T-cell (primary cell): ENCODE measurements at places on chromosomes 16 and 17. TPM values are rescaled to one million over a fixed set of nuclear protein-coding genes. Genes with fewer than 3 reads are reported as not detected.

GRCh38 chr16:79707876-79708275 is 107.3 kb upstream of the MAF start:
- DNase-seq = no peak
- H3K27me3 ChIP-seq = peaks cover 4% of the 10 kb centered on the region
- no peak overlapping the region for H3K27ac ChIP-seq
- H3K36me3 ChIP-seq = no peaks in the 10 kb centered on the region
- H3K4me3 ChIP-seq = no peak overlapping the region

SMTNL2 gene
- not detected for total RNA-seq

PRM2 gene
- total RNA-seq = not detected

HERPUD1 gene
- total RNA-seq = 167 TPM

NOS2 gene
- total RNA-seq = 0.09 TPM

GRCh38 chr17:45171338-45172231 is 9.9 kb downstream of the HEXIM2 start:
- H3K4me3 ChIP-seq = peak overlapping the region; percentile 35
- H3K27ac ChIP-seq = peak overlapping the region; percentile 62
- no peak for DNase-seq
- H3K4me1 ChIP-seq = peaks cover 25% of the 10 kb centered on the region
- H3K36me3 ChIP-seq = no peaks in the 10 kb centered on the region

GRCh38 chr17:4582691-4583090 is 1.6 kb upstream of the SMTNL2 start:
- no peak for DNase-seq
- H3K27ac ChIP-seq = no peak overlapping the region
- H3K36me3 ChIP-seq = no peaks in the 10 kb centered on the region
- peaks cover 56% of the 10 kb centered on the region for H3K27me3 ChIP-seq
- peaks cover 5% of the 10 kb centered on the region for H3K4me1 ChIP-seq

GRCh38 chr17:68509141-68510057 is 2.8 kb upstream of the PRKAR1A start:
- no peaks in the 10 kb centered on the region for H3K27me3 ChIP-seq
- DNase-seq = no peak
- no peak overlapping the region for H3K4me3 ChIP-seq
- no peaks in the 10 kb centered on the region for H3K36me3 ChIP-seq

GRCh38 chr17:63995626-63996025 is 2.5 kb upstream of the PRR29 start:
- no peak overlapping the region for H3K4me3 ChIP-seq
- DNase-seq = no peak
- H3K36me3 ChIP-seq = no peaks in the 10 kb centered on the region
- H3K27me3 ChIP-seq = no peaks in the 10 kb centered on the region
- no peak overlapping the region for H3K27ac ChIP-seq
- H3K4me1 ChIP-seq = peaks cover 5% of the 10 kb centered on the region

WFIKKN1 gene
- 1.5 TPM for total RNA-seq

GRCh38 chr17:7323731-7324437 is 5.3 kb downstream of the NEURL4 start:
- no peak for DNase-seq
- no peak overlapping the region for H3K27ac ChIP-seq
- peaks cover 69% of the 10 kb centered on the region for H3K36me3 ChIP-seq
- H3K4me1 ChIP-seq = peaks cover 23% of the 10 kb centered on the region
- H3K27me3 ChIP-seq = no peaks in the 10 kb centered on the region
- no peak overlapping the region for H3K4me3 ChIP-seq

DNA sequence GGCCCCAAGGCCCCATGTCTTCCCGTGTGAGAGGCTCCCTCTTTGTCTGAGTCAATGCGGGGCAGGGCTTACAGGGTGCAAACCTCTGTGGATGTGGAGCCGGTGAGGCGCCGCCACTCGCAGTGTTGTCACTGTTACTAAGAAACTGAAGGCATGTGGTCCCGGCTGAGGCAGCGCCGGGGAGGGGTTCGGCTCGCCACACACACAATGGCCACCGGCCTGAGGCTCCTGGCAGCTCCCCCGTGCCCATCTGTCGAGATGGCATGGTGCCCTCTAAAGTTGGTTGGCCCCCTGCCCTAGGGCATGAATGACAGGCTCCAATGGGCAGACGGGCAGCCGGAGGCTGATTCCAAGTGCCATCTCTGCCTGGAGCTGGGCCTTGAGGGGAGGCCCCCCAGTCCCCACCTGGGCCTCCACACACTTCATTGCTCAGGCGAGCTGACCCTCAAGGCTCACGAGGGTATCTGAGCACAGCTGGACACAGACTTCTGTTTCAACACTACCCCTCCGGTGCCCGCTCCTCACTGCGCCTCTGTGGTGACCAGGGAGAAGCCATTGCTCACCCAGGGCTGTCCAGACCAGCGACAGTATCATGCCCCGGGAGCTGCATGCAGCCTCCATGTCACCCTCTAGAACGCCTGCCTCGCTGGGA is 137.2 kb downstream of the C16orf78 start:
- no peaks in the 10 kb centered on the region for H3K4me1 ChIP-seq
- H3K36me3 ChIP-seq = no peaks in the 10 kb centered on the region
- no peak overlapping the region for H3K4me3 ChIP-seq
- H3K27me3 ChIP-seq = peaks cover 5% of the 10 kb centered on the region
- H3K27ac ChIP-seq = no peak overlapping the region
- DNase-seq = no peak

DNA sequence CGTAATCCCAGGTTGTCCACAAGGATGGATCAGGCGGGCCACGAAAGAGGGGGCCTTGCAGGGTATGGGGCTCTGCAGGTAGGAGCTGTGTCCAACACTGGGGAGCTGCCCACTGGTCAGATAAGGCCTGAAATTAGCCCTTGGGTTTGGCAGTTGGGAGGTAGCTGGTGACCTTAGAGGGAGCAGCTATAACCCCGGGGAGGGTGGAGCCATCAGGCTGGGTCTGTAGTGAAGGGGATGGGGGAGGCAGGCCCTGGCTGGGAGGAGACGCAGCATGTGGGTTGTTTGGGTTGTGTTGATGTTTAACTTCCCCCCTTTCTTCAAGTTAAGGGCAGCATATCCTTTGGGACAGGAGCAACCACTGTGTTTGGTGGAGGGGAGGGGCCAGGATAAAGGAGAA is 5.9 kb downstream of the MLLT6 start:
- peaks cover 71% of the 10 kb centered on the region for H3K4me1 ChIP-seq
- H3K4me3 ChIP-seq = no peak overlapping the region
- peaks cover 86% of the 10 kb centered on the region for H3K36me3 ChIP-seq
- no peaks in the 10 kb centered on the region for H3K27me3 ChIP-seq

DNA sequence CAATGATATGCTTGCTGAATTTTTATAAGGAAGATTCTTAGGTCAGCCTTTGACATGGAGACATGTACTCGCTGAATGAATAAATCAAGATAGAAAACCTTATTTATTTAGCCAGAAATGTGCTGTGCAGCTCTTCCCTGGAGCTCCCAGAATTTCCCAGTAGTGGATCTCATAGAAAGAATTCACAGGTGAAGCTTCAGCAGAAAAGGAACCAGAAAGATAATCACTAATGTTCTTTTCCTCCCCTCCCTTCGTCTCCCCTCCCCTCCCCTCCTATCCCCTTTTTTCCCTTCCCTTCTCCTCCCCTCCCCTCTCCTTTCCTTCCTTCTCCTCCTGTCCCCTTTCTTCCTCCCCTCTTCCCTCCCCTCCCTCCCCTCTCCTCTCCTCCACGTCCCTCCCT is 158.2 kb downstream of the MAP2K6 start:
- H3K27me3 ChIP-seq = peaks cover 5% of the 10 kb centered on the region
- H3K4me3 ChIP-seq = no peak overlapping the region
- DNase-seq = no peak
- no peak overlapping the region for H3K27ac ChIP-seq
- no peaks in the 10 kb centered on the region for H3K36me3 ChIP-seq

GRCh38 chr17:78026381-78026780 is 67.9 kb downstream of the TNRC6C start:
- peaks cover 6% of the 10 kb centered on the region for H3K4me1 ChIP-seq
- no peak overlapping the region for H3K27ac ChIP-seq
- DNase-seq = no peak

DNA sequence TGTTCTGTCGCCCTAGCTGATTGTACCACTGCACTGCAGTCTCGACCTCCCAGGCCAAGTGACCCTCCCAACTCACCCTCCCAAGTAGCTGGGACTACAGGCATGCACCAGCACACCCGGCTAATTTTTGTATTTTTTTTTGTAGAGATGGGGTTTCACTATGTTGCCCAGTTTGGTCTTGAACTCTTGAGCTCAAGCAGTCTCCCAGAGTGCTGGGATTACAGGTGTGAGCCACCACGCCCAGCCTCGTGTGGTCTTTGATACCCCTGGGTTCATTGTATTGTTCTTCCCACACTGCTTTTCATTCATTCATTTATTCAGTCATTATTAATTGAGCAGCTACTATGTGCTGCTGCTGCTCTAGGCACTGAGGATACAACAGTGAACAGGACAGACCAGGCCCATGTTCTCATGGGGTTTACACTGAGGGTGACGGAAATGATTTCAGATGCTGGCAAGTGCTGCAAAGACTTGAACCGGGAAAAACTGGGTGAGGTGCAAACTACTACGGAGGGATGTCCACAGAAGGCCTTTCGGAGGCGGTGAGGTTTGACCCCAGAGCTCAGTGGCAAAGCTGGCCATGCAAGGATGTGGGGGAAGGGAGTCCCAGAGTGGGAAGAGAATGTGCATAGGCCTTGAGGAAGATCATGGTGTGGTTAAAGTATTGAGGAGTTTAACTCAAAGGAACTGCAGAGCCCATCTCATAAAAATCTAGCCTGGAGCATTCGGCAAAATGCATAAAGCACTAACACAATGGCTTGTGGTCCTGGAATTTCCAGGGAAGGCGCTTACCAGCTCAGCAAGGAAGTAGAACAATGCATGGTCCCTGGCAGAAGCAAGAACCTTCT is 10.9 kb downstream of the ABCC1 start:
- no peak for DNase-seq
- peaks cover 24% of the 10 kb centered on the region for H3K4me1 ChIP-seq

GRCh38 chr17:80802626-80803450 is 188.8 kb upstream of the CHMP6 start:
- H3K4me1 ChIP-seq = no peaks in the 10 kb centered on the region
- H3K27me3 ChIP-seq = no peaks in the 10 kb centered on the region
- no peak overlapping the region for H3K27ac ChIP-seq
- H3K36me3 ChIP-seq = peaks cover 25% of the 10 kb centered on the region

XYLT1 gene
- 58.3 TPM for total RNA-seq

- DNase-seq = no peak
- H3K27me3 ChIP-seq = no peaks in the 10 kb centered on the region
- no peak overlapping the region for H3K4me3 ChIP-seq
- no peaks in the 10 kb centered on the region for H3K4me1 ChIP-seq
Observed at GRCh38 chr16:7820816-7821215, 488.2 kb downstream of the RBFOX1 start.
